Smooth muscle cell of the brain vasculature (primary cell): ENCODE measurements at places on chromosomes 12 and 14.

GRCh38 chr12:100858656-100859055, 64.1 kb downstream of the ANO4 start:
- DNase-seq, result no peak

GRCh38 chr12:46368138-46368537, 4.4 kb downstream of the SLC38A2 start:
- DNase-seq, result no peak

DNA sequence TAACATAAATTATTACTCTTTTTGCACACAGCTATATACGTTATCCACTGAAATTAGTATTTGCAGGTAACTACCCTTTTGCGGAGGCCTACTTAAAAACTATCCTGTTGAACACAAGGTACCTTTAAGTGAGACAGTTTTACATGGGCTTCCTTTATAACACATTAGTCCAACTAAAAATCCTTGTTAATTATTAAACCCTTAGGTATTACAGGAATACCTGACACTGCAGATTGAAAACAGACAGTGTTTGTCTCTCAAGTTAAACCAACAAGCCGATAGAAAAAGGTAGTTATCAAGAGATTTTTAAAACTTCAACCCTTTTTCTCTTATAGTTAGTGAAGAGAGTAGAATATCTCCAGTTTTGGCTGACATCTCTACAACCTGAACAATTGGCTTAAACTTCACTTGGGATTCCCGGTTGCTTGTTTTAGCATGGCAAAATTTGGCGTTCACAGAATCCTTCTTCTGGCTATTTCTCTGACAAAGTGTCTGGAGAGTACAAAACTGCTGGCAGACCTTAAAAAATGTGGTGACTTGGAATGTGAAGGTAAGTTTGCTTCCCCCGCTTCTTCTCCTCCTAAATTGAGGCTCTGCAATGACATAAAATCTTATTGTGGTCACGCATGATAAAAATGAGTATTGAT, at the start of gene MIA2:
TSS of gene MIA2 (plus strand) at position 236 of the 647 bp plus-strand sequence. CDS start at position 436, 200 bp downstream.
- DNase-seq, result no peak

DNA sequence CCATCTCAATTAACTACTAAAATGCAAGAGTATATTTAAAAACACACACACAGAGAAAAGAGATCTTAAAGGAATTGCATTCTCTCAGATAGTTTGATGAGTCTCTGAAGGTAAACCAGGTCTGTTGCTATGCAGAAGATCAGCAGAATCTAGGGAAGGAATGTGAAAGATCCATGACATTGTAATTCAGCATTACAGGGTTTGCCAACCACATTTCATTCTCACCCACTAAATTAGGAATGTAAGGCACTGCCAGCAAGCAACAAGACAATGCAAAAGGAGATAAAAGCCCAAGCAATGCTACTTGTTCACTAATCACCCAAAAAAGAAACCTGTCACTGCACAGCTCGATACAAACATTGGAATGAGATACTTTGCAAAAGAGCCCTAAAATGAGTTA, 106.3 kb downstream of the LRIG3 start:
- no peak for DNase-seq
